ENCODE measurements at places on chromosomes 1 and 21. TPM values are rescaled to one million over a fixed set of nuclear protein-coding genes. Genes with fewer than 3 reads are reported as not detected.

The CYP4A11 gene
- 0.10 TPM for polyA plus RNA-seq

The PTAFR gene
- polyA plus RNA-seq: 7.7 TPM

The FCN3 gene
- 452 TPM for polyA plus RNA-seq

The PLA2G2F gene
- not detected for polyA plus RNA-seq

The GBP1 gene
- 58.6 TPM for polyA plus RNA-seq

The SUSD4 gene
- polyA plus RNA-seq: 2.8 TPM

The TAS1R1 gene
- 0.08 TPM for polyA plus RNA-seq

The DDI2 gene
- polyA plus RNA-seq: 7.2 TPM

The CELA3B gene
- 0.18 TPM for polyA plus RNA-seq

DNA sequence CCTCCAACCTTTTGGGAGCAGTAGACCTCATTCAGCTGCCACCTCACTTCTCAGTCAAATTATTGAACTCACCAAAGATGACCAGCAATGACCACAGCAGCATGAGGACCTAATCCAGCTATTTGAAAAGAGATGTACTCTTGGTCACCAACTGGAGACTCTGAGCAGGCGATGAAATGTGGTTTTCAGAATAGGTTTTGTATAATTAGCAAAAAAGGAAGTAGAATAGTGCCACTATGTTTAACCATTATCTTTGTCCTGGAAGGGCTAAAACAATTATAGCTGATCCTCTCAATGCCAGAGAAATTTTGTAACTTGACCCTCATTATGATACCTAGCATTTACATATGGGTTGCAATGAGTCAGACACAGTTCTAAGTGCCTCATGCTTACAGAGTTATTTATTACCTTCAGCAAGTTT, at the start of gene FCRL2:
TSS of gene FCRL2 (minus strand) at position 162 of the 421 bp plus-strand sequence. CDS start at position 103, 59 bp downstream.
- H3K27me3 ChIP-seq: no peaks in the 10 kb centered on the region
- DNase-seq: no peak
- H3K4me1 ChIP-seq: no peaks in the 10 kb centered on the region
- no peak within 1 kb of the TSS for H3K27ac ChIP-seq
- H3K36me3 ChIP-seq: no peaks in the 10 kb centered on the region

GRCh38 chr1:186302381-186302920, 72.6 kb downstream of the TPR start:
- H3K27ac ChIP-seq: no peak overlapping the region
- no peak overlapping the region for H3K4me3 ChIP-seq
- H3K4me1 ChIP-seq: no peaks in the 10 kb centered on the region
- DNase-seq: no peak
- no peaks in the 10 kb centered on the region for H3K36me3 ChIP-seq

- H3K4me1 ChIP-seq: no peaks in the 10 kb centered on the region
- no peaks in the 10 kb centered on the region for H3K27me3 ChIP-seq
- no peaks in the 10 kb centered on the region for H3K36me3 ChIP-seq
- DNase-seq: no peak
Observed at GRCh38 chr1:73564294-73564693, 633.7 kb downstream of the LRRIQ3 start.

DNA sequence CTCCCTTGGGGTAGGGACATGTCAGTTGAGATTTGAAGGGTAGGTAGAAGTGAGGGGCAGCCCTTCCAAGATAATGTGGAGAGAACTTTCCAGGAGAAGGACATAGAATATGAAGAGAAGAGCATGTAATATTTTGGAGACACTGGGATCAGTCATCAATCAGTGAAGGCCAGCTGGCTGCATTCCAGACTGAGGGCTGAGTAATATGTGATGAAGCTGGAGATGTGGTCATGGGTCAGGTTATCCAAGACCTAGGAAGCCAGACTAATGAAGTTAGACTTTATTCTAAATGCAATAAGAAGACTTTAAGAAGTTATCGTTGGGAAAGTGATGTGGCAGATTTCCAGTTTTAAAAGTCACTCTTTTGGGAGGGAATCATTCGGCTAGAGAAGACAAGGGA, 262.0 kb downstream of the HMCN1 start:
- H3K27ac ChIP-seq: no peak overlapping the region
- peaks cover 2% of the 10 kb centered on the region for H3K4me1 ChIP-seq
- H3K36me3 ChIP-seq: peaks cover 5% of the 10 kb centered on the region
- DNase-seq: no peak
- no peaks in the 10 kb centered on the region for H3K27me3 ChIP-seq

- no peak overlapping the region for H3K4me3 ChIP-seq
Observed at GRCh38 chr1:243346016-243346415, 90.2 kb downstream of the SDCCAG8 start.

DNA sequence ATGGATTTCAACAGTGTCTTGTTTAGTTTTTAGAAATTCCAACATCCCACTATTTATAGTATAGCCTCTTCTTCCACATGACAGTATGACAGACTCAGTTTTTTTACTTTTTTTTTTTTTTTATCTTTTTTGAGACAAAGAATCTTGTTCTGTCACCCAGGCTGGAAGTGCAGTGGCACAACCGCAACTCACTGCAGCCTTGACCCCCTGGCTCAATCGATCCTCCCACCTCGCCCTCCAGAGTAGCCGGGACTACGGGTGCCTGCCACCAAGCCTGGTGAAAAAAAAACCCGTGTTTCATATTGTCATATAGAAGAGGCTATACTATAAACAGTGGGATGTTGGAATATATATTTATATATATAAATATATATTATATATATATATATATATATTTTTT, 1.2 kb upstream of the DR1 start:
- no peak overlapping the region for H3K4me3 ChIP-seq
- peaks cover 3% of the 10 kb centered on the region for H3K36me3 ChIP-seq
- DNase-seq: no peak
- H3K27me3 ChIP-seq: no peaks in the 10 kb centered on the region
- H3K4me1 ChIP-seq: peaks cover 25% of the 10 kb centered on the region

- DNase-seq: peak; percentile 49
- H3K27ac ChIP-seq: peak overlapping the region; percentile 70
- no peaks in the 10 kb centered on the region for H3K27me3 ChIP-seq
- H3K4me1 ChIP-seq: peaks cover 5% of the 10 kb centered on the region
- no peak overlapping the region for H3K4me3 ChIP-seq
Observed at GRCh38 chr1:193060406-193060805, 994 bp downstream of the RO60 start.

- H3K36me3 ChIP-seq: no peaks in the 10 kb centered on the region
- no peaks in the 10 kb centered on the region for H3K27me3 ChIP-seq
- H3K27ac ChIP-seq: no peak overlapping the region
- no peak overlapping the region for H3K4me3 ChIP-seq
- H3K4me1 ChIP-seq: no peaks in the 10 kb centered on the region
Observed at GRCh38 chr1:31677401-31677800, 26.4 kb downstream of the COL16A1 start.

DNA sequence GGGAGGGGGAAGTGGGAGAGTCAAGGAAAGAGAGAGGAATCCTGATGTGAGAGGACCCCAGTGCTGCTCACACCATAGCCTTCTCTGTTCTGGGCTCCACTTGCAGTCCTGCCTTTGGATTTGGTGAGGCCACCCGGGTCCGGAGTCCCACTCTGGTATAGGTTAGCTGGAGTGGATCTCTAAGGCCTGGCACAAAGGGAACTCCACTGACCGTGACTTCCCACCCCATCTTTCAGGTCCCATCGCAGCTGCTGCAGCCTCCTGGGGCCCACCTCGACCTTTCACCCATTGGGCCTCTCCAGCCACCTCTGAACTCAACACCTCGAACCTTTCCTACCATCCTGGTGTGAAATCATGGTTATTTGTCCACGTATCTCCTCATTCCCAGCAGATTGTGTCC, 324.4 kb downstream of the MATN1 start:
- H3K4me1 ChIP-seq: no peaks in the 10 kb centered on the region
- H3K36me3 ChIP-seq: no peaks in the 10 kb centered on the region
- DNase-seq: no peak
- H3K4me3 ChIP-seq: no peak overlapping the region
- no peak overlapping the region for H3K27ac ChIP-seq

DNA sequence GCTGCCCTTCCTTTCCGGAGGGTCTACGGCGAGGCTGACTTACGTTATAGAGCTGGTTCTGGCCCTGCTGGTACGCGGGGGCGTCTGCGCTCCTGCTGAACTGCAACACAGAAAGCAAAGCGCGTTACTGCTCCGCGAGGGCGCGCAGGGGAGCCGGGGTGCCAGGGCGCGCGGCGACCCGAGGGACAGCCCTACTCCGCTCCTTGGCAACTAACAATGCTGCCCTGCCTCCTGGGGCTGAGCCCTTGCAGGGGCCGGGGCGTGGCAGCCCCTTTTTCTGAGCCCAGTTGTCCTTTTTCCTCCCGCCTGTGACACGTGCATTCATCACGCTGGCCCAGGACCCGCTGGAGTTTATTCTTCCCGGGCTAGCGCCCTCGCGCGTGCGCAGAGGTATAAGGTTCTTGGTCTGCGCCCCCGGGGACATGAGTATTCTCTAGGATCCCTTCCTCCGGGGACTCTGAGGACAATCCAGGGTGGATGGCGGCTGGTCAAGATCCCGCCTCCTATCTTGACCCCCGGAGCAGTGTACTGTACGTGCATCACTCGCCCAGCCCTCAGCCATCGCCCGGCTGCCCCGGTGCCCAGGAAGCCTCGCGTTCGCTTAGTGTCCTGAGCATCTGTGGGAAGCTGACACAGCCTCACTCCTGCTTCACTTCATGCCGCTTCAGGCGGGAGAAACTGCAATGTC, 78.9 kb downstream of the CD247 start:
- peak; percentile 66 for DNase-seq
- no peak overlapping the region for H3K4me3 ChIP-seq

GRCh38 chr1:221573756-221574155, 168.1 kb downstream of the DUSP10 start:
- no peaks in the 10 kb centered on the region for H3K36me3 ChIP-seq
- DNase-seq: no peak
- no peak overlapping the region for H3K4me3 ChIP-seq
- H3K27me3 ChIP-seq: no peaks in the 10 kb centered on the region

- no peaks in the 10 kb centered on the region for H3K27me3 ChIP-seq
- no peak overlapping the region for H3K27ac ChIP-seq
- peaks cover 17% of the 10 kb centered on the region for H3K4me1 ChIP-seq
- H3K36me3 ChIP-seq: no peaks in the 10 kb centered on the region
- no peak overlapping the region for H3K4me3 ChIP-seq
Observed at GRCh38 chr1:229581485-229581884, 23.0 kb upstream of the ABCB10 start.

- peaks cover 15% of the 10 kb centered on the region for H3K36me3 ChIP-seq
- no peak overlapping the region for H3K27ac ChIP-seq
- DNase-seq: no peak
- H3K4me1 ChIP-seq: peaks cover 8% of the 10 kb centered on the region
- H3K27me3 ChIP-seq: no peaks in the 10 kb centered on the region
- no peak overlapping the region for H3K4me3 ChIP-seq
Observed at GRCh38 chr1:44640200-44640853, 34.0 kb downstream of the TMEM53 start.

DNA sequence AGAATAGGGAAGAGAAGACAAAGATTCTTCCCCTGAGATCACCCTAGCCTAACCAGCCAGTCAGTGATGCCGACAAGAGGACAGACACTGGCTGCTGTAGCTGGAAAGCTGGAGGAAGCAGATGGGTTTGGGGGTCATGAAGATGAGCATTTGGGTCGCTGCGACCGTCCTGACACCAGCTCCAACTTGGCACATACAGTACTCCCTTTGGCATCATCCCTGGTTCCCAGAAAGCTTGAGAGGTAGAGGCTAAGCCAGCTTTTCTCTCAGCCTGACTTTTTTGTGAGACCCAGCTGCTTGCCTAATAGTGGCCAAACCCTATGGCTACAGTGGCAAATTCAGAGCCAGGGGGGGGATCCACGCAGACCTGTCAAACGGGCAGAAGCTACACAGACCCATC, 43.0 kb upstream of the IKBKE start:
- peaks cover 31% of the 10 kb centered on the region for H3K36me3 ChIP-seq
- H3K27me3 ChIP-seq: no peaks in the 10 kb centered on the region
- H3K4me3 ChIP-seq: no peak overlapping the region
- DNase-seq: no peak
- no peaks in the 10 kb centered on the region for H3K4me1 ChIP-seq
- H3K27ac ChIP-seq: no peak overlapping the region

DNA sequence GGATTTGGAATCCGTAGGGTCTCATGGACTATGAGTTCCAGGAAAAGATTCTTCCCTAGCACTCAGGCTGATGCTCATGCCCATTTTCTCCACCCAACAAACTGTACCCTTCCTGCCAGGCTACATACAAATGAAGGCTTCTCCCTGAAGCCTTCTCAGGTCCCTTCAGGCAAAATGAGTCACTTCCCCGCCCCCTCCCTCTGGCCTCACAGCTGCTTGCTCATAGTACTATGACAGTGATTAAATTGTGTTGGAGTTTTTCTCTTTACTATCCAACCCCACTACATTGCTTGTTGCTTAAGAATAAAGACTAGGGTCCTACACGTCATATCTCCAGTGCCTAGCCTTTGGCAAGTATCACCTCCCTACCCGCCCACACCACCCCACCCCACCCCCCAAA, 207.6 kb upstream of the NFIA start:
- H3K36me3 ChIP-seq: no peaks in the 10 kb centered on the region
- no peak for DNase-seq
- H3K27ac ChIP-seq: no peak overlapping the region
- H3K27me3 ChIP-seq: no peaks in the 10 kb centered on the region

- DNase-seq: peak; percentile 10
- peaks cover 3% of the 10 kb centered on the region for H3K4me1 ChIP-seq
- no peaks in the 10 kb centered on the region for H3K36me3 ChIP-seq
- H3K27me3 ChIP-seq: no peaks in the 10 kb centered on the region
- H3K4me3 ChIP-seq: peak overlapping the region; percentile 2
- H3K27ac ChIP-seq: peak overlapping the region; percentile 86
Observed at GRCh38 chr1:26159743-26160039, 812 bp downstream of the FAM110D start.

Measured in lung (tissue), 17 donors.